ENCODE measurements at places on chromosomes 12 and 14.

DNA sequence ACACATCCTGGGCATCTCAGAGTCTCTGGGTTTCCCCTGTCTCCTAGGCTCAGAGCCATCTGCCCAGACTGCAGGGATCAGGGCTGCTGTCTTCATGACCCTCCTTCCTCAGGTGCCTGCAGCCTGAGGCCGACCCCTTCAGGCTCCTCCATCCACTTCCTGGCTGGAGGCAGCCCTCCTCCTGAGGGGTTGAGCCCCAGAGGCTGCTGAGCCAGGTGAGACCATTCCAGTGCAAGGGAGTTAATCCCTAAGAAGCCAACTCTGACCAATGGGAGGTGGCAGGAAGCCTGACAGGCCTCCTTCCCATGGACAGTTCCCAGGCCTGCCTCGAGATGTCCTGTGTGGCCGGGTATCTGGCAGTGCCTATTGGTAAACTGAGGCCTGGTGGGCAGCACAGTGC, 8.4 kb upstream of the PPP4R4 start:
- no peak for DNase-seq

GRCh38 chr12:1384910-1385309, 209.5 kb downstream of the FBXL14 start:
- DNase-seq: no peak

DNA sequence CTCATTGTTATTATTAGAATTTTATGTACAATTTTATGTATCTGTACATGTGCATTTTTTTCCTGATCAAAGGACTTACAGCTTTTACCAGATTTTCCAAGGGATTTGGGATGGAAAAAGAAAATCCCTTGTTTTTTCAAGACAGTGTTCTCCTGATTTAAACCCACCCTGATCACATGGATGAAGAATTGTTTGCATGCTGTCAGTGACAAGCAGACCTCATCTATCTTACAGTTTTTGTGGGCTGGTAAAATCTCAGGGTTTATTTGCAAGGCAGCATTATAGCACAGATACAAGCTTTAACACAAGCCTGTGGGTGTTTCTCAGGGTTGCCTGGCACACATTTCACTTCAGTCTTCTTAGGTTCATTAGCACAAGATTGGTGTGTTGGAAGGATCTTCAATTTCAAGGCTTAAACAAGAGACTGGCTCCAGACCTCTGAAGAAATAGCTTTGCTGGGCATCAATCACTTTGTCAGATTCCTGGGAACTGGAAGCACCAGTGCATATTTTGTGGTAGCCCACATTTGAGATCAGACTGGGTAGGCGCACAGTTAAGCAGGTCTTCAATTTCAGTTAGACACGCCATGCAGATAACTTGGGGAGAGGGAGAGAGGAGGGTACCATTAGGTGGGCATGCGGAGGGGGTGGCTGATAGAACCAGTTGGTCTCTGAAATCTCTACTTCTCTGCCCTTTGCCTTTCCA, 118.0 kb downstream of the TBX5 start:
- DNase-seq: no peak

- no peak for DNase-seq
Observed at GRCh38 chr12:12507121-12507520, 55.5 kb downstream of the DUSP16 start.

DNA sequence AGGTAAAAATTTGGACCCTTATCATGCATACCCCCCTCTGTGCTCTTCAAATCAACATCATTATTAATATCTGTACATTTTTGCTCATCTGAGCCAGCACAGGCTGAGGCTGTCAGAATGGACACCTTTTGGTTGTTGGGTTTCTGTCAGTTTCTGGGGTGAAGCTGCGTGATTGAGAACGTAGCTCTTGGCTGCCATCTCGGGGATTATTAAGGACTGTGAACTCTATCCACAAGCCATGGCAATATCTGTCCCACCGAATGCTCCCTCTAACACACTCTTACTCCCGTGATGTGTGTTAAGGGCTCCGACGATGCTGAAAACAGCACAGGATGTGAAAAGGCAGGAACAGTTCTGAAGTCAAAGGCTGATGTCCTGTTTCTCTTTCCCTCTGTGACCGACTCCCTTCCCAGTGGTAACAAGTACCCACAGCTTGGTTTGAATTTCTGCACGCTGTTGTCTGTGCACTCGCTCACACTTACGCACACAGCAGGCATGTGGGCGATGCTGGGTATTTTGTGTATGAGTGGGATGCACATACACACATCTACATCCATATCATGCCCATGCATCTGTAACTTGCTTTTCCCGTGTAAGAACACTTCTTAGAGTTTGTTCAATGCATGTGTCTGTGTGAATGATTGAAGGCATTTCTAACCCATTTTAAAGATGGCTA, 405.6 kb downstream of the TMEM121 start:
- DNase-seq: no peak

GRCh38 chr14:63431466-63431865, 111.7 kb downstream of the PPP2R5E start:
- no peak for DNase-seq

DNA sequence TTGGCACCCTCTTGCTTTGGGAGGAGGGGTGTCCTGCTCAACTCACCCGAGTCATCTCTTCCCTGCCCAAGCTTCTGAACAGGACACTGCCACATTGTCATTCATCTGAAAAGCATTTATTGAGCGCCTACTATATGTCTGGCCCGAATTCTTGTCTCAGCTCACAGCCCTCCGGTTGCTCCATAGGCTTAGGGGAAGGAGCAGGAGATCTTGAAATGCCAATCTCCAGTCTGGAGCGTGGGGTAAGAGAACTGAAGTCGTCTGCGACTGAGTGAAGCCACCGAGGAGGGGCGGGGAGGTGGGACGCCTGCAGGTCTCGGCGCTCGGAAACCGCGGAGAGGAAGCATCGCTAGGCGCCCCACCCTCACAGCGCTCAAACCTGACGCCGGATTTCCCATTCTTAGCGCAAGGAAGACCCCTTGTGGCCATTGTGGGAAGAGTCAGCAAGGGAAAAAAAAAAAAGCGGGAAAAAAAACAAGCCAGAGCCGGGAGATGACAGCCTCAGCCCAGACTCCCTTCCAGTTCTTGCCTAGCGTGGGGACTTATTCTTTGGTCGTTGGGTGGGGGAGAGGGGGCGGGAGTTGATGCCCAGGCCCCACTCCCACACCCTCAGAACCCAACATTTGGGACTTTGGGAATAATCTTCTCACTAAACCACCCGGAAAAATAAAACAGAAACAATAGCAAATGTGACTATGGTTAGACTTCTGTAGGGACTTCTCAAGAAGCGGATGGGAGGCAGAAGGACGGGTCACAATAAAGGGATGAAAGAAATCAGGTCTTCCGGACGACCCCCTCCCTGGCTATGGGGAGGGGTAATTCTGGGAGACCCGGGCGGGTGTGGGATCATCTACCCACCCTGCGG, 28.2 kb upstream of the SMUG1 start:
- DNase-seq: peak; percentile 27

DNA sequence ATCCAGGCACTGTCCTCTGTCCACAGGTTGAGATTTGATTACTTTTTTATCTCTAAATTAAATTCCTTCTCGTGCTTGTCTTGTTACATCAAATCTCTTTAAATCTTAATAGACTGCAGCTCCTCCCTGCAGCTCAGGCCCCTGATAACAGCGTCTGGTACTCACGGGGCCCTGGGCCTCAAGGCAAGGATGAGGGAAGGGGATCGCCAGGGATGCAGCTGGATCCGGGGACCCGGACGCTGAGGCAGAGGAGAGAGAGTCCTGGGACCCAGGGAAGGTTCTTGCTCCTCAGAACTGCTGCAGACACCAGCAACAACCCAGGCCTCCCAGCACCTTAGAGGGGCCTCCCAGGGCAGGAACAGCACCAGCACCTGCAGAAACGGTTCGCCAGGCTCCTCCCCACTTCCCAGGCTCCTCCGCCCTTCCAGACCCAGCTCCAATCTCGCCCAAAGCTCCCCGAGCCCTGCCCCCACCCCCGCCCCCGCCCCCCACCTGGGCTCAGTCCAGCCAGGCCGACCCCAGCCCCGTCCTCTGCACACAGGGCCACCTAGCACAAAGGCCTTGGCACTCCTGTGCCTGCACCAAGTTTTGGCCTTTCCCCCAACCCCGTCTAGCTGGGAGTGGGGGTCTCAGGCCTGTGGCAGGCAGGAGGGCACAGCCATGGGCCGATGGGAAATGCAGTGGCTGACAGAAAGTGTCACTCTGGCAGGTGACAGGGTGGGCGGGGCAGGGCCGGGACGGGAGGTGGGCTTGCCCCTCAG, 60.3 kb upstream of the GALNT9 start:
- DNase-seq: no peak
